Left lobe of liver (tissue), 2 donors: ENCODE measurements at places on chromosomes 6 and 20.
A peak's percentile ranks its signal among the peaks of the same experiment; 100 is the strongest.

DNA sequence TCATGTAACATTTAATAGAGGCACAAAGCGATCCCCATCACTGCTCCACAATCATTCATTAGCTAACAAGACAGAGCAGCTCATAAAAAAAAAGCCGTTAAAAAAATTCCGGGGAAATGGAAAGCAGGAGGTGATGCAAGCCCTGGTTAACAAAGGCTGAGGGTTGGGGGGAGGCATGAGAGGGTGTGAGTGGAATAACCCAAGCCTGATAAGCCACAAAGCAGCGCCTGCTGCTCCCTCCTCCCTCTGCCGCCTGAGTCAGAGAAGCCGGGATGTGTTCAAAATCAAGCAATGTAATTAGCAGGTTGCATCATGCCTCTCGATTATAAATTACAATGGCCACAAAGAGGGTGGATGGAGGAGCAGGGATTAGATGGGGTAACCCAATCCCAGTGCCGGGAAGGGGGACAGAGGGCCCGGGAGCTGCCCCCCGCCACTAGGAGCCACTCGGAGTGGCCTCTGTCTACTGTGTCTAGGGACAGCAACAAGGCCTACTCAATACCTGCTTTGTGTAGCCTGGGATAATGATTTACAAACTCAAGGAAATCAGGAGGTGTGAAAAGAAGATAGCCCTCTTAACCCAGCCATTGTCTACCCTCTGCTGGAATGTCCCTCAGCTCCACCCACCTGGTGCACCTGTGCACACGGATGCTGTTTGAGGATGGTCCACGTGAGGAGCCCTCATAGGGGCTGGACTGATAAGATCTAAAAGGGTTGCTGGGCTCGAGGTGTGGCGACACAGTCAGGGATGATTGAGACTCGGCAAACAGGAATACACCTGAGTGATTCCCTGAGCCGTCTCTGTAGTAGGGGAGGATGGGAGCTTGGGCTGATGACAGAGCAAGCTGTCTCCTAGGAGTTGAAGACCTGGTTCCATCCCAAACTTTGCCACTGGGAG, 156.9 kb downstream of the VEGFA start:
- DNase-seq = no peak

DNA sequence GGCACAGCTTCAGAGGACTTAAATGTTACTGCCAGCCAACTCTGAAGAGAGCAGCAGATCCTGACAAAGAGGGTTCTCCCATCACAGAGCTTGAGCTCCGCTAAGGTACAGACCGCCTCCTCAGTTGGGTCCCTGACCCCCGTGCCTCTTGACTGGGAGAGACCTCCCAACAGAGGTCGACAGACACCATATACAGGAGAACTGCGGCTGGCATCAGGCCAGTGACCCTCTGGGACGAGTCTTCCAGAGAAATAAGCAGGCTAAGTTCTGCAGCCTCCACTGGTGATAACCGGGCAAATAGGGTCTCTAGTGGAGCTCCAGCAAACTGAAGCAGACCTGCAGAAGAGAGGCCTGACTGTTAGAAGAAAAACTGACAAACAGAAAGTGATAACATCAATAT, 187.0 kb downstream of the CLVS2 start:
- DNase-seq = peak; percentile 38

DNA sequence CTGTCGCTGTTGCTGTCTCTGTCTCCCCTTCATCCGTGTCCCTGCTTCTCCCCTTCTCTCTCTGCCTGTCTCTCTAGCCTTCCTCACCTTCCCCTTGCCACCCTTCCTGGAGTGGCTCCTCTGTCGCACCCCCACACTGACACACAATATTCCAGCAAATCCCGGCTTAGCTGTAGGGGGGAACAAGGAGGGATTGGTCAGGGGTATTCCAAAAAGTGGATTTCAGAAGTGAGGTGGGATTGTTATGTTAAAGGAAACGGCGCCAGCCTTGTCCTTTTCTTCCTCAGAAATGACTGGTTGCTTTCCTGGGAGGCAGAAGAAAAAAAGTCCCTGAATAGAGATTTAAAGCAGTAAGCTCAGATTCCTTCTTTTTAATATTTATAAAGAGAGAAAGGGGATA, 76.3 kb upstream of the SIRPA start:
- DNase-seq = peak; percentile 23

GRCh38 chr6:53623497-53623896, 42.1 kb downstream of the KLHL31 start:
- no peak for DNase-seq

GRCh38 chr20:4383961-4384360, 337.7 kb upstream of the PRND start:
- no peak for DNase-seq

- DNase-seq = no peak
Measured at GRCh38 chr6:135521431-135521830, 23.9 kb upstream of the AHI1 start.

GRCh38 chr6:25404693-25405169, 125.6 kb downstream of the CARMIL1 start:
- no peak for DNase-seq

GRCh38 chr6:167746975-167747374, 79.7 kb upstream of the AFDN start:
- peak; percentile 58 for DNase-seq

GRCh38 chr6:53426667-53427270, 78.0 kb upstream of the ELOVL5 start:
- no peak for DNase-seq

- no peak for DNase-seq
Measured at GRCh38 chr6:2222275-2222842, 23.0 kb downstream of the GMDS start.

- no peak for DNase-seq
Measured at GRCh38 chr20:48523191-48523995, 304.4 kb downstream of the PREX1 start.

DNA sequence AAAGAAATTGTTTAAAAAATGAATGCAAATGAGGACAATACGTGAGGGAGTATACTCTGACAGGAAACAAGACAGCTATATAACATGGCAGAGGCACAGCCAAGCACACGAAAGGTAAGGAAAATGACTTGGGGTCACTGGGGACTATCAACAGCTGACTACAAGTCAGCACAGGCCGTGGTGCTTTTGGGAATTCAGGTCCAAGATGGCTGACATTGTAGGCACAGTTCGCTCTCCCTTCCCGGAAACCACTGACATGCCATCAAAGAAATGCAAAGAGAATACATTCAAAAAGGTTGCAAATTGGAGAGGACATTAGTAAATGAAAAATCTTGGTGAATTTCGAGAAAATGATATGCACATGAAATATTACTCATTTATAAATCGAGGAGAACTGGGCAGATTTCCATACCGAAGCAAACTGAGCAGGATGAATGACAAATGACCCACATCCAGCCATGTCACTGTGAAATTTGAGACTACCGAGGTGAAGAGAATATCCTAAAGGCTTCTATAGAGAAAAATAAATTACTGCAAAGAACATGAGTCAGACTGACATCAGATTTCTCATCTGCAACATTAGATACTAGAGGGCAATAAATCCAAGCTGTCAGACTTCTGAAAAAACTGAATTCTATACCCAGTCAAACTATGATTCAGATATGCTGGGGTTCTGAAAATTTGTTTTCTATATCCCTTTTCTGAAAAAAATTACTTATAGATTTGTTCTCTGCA, 391.1 kb downstream of the BTBD9 start:
- DNase-seq = no peak

DNA sequence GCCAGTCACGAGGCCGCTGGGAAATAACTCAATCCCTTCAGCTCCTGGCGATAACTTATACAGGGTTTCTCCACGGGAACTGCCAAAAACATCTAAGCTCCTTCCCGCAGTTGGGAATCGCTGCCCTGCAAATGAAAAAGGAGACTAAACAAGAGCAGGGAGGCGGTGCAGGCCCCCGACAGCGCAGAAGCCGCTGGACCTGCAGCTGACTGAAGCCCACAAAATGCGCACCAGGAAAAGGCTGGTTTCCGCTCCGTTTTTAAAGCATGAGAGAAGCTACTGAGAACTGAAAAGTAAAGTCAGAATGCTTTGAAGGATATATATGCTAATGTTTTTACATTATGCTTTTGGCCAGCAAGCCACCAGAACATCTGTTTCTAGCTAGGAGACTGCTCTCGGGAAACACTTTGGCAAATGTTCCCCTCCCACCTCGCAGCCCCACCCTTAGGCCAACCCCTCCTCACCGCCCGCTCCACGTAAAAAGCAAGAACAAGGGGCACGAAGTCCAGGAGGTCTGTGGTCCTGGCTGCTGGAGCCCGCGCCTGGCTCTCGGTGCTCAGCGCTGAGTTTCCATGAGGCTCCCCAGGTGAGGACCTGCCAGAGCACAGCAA, 90.5 kb downstream of the SOD2 start:
- DNase-seq = no peak

- DNase-seq = no peak
Measured at GRCh38 chr6:119233312-119233984, 116.1 kb downstream of the MAN1A1 start.

- no peak for DNase-seq
Measured at GRCh38 chr20:62777528-62777830, 18.8 kb upstream of the MRGBP start.

- no peak for DNase-seq
Measured at GRCh38 chr6:152160346-152160745, 352.9 kb downstream of the ESR1 start.

DNA sequence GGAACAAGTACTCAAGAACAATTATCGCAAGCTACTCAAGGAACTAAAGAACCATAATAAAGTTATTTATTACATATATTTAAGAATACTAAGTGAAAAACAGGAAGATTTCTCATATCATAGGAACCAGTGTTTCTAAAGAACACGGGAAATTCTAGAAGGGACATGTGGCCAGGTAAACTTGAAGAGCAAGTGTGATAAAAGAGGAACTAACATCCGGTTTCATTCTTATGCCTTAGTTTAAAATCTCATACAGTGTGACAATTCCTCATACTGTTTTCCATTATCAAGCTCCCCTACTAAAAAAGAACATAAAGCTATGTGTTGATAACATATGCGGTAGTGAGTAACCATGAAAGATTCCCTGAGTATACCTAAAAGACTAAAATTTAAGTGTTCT, 163.5 kb upstream of the SHLD1 start:
- DNase-seq = no peak

GRCh38 chr6:139152088-139152891, 17.4 kb downstream of the HECA start:
- DNase-seq = no peak

DNA sequence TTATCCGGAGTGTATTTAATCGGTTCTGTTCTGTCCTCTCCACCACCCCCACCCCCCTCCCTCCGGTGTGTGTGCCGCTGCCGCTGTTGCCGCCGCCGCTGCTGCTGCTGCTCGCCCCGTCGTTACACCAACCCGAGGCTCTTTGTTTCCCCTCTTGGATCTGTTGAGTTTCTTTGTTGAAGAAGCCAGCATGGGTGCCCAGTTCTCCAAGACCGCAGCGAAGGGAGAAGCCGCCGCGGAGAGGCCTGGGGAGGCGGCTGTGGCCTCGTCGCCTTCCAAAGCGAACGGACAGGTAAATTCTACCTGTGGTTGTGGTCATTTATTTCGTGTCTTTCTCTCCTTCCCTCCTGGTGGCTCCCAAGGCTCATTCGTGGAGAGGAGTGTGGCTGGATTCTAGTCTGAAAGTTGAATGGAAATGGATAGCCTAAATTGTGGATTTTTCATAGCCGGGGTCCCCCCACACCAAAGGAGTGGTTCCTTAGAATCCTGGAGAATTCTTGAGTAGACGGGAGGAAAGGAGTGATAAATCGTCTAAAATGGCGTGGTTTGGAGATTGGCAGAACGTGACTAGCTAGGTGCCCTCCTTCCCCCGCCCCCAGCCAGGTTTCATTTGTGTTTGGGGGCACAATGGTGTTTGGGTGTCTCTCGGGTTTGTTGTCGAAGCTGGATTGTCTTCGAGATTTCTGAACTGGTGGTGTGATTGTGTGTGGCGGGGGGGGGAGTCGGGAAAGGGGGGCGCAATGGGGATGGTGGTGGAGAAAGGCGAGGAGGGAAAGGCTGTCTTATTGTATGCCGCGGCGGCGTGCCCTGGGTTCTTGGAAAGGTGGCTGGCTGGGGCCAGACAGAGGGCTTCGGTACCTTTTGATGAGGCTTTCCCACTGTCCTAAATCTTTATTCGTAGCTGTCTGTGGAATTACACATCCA, 673 bp downstream of the MARCKS start:
- DNase-seq = no peak

GRCh38 chr6:129575378-129576118, 134.4 kb downstream of the ARHGAP18 start:
- no peak for DNase-seq

- DNase-seq = no peak
Measured at GRCh38 chr6:75244063-75244584, 523 bp upstream of the COX7A2 start.

DNA sequence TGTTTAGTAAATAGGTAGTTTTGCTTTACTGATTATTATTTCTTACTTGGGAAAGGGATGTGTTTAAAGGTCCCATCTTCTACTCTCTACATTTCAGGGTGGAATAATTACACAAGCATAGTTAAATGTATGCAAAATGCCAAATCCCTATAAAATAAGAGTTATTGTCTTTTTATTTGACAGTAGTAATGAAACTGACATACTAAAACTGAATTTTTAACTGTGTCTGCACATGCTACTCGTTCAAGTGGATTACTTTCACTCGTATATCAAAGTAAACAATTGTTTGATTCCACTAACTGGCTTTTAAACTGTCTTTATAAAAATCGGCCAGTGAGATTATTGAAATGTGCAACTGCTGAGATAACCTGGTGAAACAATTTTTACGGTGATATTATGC, 602.9 kb upstream of the ADGRB3 start:
- DNase-seq = no peak

DNA sequence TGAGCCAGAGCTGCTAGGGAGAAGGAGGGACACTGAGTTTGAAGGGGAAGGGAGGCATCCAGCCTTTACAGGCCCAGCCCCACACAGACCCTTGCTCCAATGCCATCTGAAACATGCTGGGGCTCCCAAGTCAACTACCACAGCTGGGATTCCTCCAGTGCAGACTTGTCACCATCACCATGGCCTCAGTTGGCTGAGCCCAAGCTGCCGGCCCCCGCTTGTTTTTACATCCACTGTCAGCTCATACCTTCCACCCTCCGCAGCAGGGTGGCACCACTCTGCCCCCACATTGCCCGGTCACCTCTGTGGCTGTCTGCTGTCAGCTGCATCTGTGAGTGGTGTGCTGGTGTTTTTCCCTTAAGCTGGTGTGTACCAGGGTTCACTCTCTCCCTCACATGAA, 26.1 kb downstream of the GFOD1 start:
- peak; percentile 35 for DNase-seq

DNA sequence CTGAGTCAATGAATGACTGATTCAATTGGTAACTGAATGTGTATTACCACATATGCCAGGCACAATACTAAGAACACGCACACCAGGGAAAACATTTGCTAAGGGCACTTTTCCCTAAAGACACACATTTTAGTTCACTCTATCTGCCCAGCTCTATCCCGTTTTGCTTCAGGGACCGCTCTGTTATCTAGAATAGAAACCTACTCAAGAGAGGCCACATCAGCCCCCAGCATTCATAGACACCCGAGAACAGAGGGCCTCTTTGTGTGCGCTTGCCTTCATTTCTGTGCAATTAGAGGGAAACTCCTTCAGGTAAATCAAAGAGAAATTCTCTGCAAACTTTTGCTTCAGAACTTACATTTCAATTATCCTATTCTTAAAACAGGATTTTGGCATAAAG, 50.3 kb downstream of the DZANK1 start:
- DNase-seq = no peak
